Fibroblast of the aortic adventitia (primary cell): ENCODE measurements at places on chromosomes 7 and 10. TPM values are rescaled to one million over a fixed set of nuclear protein-coding genes. Genes with fewer than 3 reads are reported as not detected.

Gene FAM180A
- 2.5 and 71.0 TPM in 2 replicates for total RNA-seq

Gene DNAJC12
- total RNA-seq = 1.1 and 14.9 TPM in 2 replicates

- DNase-seq = peak; percentile 76
Observed at GRCh38 chr10:102229810-102230263, 3.7 kb downstream of the ELOVL3 start.

- DNase-seq = no peak
Observed at GRCh38 chr10:112145263-112145662, 38.3 kb downstream of the GPAM start.

DNA sequence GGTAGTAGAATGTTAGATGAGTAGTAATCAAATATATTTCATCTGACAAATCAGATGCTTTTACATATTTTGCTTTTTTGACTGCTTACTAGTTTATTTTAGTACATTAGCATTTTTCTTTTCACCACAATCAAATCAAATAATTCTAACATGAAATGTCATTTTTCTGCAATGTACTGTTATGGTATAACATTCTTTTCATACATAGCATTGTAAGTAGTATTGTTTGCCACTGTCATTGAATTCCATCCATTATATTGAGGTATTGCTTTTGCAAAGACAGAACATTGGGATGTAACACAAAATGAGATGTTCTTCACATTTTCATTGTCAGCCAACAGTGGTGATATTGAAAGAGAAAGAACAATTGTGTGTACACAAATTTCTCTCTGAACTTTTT, 107.4 kb downstream of the TRIL start:
- no peak for DNase-seq
